Right lung (tissue), 10 donors: ENCODE measurements at places on chromosomes 13 and 19. TPM values are rescaled to one million over a fixed set of nuclear protein-coding genes. Genes with fewer than 3 reads are reported as not detected.
A peak's percentile ranks its signal among the peaks of the same experiment; 100 is the strongest.

DNA sequence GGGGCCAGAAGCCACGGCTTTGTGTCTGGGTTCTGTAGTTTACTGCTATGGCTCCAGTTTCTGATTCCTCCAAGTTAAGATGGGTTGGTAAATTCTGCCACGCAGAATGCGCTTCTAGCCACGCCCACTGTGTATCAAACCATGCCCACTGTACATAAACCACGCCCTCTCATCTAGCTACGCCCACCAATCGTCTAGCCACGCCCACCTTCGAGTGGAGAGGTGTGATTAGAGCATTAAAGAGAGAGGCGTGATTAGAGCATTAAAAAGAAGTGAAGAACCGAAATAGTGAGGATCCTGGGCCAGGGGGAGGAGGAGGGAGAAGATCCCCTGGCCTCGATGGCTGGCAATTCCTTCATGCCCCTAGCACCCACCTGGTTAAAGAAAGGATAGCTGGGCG lies 43.7 kb upstream of the ADGRE5 start:
- no peak for DNase-seq

GRCh38 chr13:31951215-31951678 lies 80.3 kb upstream of the FRY start:
- no peak for DNase-seq

DNA sequence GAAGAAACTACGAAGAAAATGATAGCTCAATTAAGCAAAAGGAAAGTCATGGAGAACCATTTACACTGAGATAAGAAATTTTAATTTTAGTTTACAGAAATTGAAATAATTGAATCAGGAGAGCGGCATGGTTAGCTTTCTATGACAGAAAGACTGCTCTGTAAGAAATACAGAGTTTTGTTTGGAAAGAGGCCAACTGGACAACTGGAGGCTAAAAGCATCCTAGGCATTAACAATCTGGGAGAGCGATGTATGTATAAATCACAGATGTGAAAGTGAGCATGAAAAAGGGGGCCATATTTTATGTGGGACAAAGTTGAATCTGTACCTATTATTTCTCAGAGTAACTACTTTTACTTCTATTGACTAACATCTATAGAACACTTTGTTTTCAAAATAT lies 1608.8 kb upstream of the PCDH20 start:
- DNase-seq: no peak

- DNase-seq: no peak
Measured at GRCh38 chr19:13366529-13367143, 139.6 kb downstream of the CACNA1A start.

DNA sequence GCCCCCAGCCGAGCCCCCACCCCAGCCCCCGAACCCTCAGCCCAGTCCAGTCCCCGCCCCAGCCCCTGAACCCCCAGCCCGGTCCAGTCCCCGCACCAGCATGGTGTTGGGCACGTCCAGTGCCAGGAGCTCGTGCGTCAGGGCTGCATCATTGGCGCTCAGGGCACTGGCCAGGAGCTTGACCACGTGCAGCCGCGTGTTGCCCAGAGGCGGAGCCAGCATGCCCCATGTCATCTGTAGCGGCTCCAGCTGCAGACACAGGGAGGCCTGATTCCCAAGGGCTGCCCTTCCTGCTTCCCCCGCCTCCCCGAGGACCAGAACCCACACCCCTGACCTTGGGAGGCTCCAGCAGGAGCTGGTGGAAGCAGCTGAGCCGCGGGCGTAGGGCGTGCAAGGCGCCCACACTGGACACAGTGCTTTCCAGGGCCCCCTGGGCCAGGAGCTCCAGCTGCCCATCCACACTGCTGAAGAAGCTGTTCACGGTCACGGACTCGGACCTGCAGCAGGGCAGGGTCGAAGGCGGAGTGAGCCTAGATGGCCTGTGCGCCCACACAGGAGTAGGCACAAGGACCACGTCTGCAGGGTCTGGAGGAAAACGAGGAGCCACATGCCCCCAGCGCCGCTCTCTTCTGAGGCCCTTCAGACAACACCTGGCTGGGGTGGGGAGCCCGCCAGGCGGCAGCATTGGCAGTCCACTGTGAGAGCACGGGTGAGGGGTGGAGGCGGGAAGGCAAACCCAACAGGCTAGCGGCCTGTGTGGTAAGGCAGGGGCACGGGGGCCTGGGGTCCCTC lies 12.8 kb upstream of the TMEM86B start:
- DNase-seq: no peak

DNA sequence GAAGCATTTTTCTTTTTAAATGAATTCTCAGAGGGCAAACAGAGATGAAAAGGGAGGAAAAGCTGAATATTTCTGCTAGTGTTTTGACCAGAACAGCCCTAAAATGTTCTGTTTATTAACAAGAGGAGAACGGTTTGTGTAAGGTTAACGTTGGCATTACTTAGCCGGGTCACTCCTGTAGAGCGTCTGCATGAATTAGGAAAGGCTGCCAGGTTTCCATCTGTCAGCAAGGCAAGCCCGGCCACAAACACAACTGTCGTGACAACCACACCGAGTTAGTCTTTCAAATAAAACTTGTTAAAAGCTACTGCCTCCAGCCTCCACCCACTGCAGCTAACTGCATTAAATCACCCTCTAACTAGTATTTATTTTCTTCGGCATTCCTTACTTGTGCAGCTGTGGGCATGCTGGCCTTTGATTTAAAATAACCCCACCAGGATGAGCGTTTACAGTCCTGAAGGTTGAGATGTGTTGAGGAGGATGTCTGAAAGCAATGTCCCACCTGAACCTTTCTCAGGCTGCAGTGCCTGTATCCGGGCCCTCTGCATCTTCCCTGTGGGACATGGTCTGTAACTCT lies 527.9 kb downstream of the FGF9 start:
- DNase-seq: no peak

- DNase-seq: peak; percentile 2
Measured at GRCh38 chr13:82356667-82357410, 1525.4 kb downstream of the SLITRK1 start.

DNA sequence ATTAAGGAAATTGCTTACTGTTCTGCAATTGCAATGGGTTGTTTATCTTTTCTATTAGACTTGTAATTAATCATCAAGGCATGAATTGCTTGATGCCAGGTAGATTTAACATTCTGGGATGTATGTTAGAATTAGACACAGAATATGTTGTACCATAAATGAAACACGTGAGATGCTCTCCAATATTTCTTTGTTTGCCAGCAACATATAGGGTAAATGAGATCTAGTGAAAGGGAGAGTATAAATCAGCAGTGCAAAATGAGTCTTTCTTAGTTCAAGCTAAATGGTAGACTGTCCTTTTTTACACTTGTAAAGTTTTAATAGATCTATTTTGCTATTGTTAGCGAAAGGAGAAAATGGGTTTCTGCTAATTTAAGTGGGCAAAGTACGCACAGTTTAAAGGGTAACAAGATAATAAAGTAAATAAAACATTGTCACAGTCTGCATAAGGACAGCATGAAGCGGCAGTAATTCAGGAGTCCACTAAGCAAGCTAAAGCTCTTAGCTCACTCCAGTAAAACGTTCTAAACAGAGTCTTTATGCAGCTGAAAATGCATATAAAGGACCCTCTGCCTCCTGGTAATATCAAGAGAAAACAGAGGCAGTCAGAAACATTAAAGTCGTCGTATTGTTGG lies 1137.1 kb downstream of the OLFM4 start:
- no peak for DNase-seq

- no peak for DNase-seq
Measured at GRCh38 chr13:48892688-48893075, 83.0 kb upstream of the FNDC3A start.

DNA sequence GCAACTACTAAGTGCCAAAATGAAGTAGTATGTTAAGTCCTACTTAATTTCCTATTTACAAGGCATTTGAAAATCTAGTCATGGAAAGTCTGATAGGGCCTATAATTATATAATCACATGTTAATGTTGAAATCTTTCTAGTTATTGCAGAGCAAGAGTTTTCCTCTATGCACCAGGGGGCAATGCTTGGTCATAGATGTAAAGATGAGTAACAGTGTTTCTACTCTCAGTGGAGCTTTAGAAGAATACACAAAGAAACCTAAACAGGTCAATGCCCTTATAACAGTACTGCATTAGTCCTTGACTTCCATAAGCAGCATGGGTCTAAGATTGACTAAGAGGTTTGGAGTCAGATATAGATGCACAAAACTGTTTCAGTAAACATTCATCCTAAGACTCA lies 218.7 kb downstream of the KCTD12 start:
- DNase-seq: peak; percentile 66

DNA sequence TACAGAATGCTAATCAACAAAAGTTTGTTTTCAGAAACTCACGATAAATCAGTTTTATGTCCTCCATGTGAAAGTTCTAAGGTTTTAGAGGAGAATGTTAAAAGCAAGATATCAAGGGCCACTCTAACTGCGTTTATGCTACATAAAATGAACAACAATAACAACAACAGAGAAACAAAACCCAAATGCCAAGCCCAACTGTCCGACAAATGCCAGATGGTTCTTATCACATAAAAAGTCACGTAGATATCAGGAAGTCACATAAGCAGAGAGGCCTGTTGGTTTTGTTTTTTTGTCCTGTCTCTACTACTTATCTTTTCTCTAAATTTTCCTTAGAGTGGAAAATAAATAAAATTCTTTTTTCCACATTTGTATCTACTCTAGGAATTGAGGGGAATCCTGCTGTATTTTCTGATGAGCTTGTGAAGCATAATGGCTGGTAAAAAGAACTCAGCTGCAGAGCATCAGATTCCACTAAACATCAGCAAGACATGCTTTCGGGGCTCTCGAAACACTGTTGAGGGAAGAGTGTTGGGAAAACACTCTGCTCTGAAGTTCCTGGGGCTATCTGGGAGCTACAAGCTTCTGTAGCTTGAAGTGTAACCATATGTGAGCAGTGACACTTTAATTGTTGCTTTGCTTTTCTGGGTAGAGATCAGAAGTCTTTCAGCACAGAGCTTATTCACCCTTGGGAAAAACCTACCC lies 110.1 kb downstream of the SLAIN1 start:
- peak; percentile 5 for DNase-seq

The DDX39A gene
- polyA plus RNA-seq: 48.4 TPM

The SMIM17 gene
- polyA plus RNA-seq: 3.1 TPM

The GSX1 gene
- polyA plus RNA-seq: not detected

The LIPE gene
- polyA plus RNA-seq: 9.4 TPM
